ENCODE measurements at places on chromosomes 7 and 10.

DNA sequence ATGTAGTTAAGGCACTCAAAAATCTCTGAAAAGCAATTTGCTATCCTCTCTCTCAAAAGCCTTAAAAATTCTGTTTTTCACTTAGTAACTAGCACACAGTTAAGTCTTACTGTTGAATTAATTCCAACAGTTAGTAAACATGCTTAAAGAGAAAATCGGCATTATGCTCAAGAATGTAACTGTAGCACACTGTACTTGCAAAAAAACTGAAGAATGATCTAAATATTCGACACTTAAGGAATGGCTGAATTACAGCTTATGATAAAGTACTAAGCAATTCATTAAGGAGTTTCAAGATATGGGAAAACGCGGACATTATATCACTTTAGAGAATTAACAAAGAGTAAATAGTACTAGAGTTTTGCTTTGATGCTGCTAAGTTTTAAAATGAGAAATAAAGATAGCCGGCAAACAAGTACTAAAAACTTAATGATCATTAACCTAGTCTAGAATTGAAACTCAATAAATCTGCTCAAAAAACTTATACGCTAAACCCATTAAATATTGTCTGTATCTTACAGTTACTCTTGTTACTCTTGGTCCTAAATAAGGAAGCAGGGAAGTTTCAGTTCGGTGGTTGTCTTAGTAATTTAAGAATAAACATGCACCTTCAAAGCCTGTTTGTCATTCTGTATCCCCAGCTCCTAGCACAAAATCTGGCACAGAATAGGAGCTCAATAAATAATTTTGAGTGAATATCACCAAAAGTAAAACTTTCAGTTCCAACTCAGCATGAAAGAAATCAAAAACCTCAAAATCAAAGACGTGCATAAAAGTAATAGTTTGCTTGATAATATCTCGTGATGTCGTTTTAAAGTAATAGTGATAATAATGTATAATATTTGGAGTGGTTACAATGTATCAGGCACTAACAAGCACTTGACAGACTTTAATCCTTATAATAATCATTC is 1.2 kb downstream of the TRDMT1 start:
- peak; percentile 26 for DNase-seq

- no peak for DNase-seq
Observed at GRCh38 chr7:4147926-4148620, 534.0 kb upstream of the FOXK1 start.

DNA sequence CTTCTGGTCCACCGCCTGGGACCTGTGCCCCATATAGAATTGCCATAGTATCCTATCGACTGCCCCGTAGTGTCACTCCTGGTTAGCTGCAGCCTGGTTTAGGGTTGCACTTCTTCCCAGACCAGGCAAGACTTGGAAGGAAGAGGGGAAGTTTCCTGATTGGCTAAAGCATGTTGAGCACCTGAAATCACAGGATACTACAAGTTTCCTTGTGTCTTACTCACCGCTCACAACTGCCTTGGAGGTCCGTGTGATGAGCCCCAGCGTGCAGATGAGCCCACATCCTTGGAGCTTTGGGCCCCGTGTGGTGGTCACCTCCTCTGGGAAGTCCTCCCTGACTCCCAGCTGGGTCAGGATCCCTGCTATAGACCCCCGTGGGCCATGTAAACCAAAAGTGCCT is 73.9 kb upstream of the GTF2I start:
- no peak for DNase-seq

GRCh38 chr10:114716811-114717404 is 58.8 kb upstream of the ABLIM1 start:
- no peak for DNase-seq

DNA sequence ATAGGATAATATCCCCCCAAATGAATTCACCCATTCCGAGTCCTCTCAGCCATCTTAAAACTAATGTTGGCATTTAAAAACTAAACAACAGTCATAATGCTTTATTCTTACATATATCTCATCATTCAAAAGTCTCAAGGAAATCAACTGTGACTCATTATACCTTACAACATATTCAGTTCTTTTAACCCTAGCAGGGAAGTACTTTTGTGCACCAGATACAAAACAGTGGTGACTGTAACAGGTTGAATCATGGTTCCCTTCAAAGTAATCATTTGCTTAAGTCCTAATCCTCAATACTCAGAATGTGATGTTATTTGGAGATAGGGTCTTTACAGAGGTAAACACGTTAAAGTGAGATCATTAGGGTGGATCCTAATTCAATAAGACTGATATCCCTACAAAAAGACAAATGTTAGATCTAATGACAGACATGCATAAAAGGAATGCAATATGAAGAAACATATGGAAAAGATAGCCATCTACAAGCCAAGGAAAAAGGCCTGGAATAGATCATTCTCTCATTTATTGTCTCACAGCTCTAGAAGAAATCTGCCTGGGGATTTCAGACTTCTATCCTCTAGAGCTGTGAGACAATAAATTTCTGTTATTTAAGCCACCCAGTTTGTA is 42.3 kb downstream of the RELN start:
- DNase-seq = no peak

- no peak for DNase-seq
Observed at GRCh38 chr10:16439295-16439694, 2.5 kb downstream of the PTER start.
